ENCODE measurements at places on chromosomes 5 and 9.

GRCh38 chr5:91188755-91189154 is 194.4 kb downstream of the ARRDC3 start:
- no peak for DNase-seq

GRCh38 chr9:108382310-108382709 is 473.5 kb downstream of the ACTL7B start:
- DNase-seq, result no peak

DNA sequence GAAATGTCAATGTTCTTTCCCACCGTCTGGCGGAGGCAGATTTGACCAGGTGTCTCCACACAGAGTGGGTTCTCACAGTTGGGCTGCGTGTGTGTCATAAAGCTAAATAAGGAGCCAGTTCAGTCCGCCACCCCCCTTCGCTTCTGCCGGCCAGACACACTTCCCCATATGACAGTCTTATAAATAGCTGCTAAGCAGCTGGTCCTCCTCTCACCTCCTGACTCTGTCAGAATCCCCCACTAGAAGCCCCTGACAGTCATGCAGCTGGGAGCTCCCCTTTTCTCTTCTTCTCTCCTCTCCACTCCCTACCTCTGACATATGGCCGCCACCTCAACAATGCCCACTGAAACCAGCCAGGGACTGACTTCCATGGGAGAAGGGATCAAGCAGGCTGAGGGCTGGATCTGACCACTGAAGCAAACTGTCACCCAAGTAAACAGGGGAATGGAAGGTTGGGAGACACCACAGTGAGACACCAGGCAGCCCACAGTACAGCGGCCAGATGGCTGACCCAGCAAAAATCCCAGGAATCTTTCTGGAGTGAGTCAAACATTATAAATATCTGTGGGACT is 141.9 kb upstream of the EFNA5 start:
- DNase-seq, result no peak

DNA sequence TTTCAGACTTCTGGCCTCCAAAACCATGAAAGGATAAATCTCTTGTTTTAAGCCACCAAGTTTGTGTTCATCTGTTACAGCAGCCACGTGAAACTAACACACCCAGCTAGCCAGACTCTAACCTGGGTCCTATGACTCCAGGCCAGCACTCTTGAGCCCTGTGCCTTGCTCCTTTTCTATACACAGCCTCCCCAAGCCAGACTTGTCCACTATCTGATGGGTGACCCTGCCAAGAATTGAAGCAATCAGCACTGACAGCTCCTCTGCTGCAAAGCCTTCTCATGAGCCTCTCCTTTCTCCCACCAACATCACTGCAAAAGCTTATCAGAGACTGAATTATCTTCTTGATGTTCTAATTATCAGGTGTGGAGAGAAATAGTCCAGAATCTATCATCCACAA is 41.4 kb downstream of the SIL1 start:
- no peak for DNase-seq

- DNase-seq, result peak; percentile 42
Measured at GRCh38 chr9:135566552-135566951, 5.0 kb downstream of the PAEP start.

DNA sequence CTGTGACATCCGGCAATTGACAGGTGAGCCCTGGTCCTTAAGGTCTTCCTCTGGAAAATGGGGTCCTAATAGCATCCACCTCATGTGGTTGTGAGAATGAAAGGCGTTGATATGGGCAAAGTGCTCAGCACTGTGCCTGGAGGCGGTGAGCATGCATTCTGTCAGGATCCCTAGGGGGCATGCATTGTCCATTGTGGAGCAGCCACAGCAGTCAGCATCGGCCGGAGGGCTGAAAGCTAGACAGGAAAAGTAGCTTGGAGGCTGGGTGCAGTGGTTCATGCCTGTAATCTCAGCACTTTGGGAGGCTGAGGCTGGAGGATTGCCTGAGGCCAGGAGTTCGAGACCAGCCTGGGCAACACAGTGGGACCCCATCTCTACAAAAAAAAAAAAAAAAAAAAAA is 122.2 kb downstream of the LHX2 start:
- peak; percentile 33 for DNase-seq

- DNase-seq, result no peak
Measured at GRCh38 chr5:154482528-154483449, 4.8 kb upstream of the HAND1 start.

DNA sequence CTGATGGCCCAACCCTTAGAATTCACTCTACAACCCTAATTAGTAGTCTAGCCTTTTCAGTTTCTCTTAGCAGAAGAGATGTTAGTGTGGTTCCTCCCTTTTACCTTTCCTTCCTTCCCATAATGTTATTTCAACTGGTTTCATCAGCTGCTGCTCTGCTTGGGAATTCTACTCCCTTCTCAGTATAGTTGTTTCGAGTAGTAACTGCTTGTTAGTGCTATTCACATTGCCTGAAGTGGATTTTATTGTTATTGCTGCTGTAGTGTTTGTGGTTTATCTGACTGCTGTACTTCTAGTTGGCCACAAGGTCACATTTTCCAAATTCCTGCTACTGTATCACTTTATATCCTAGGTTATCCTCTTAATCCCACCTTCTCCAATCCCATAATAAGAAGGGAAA is 29.7 kb downstream of the SMIM15 start:
- DNase-seq, result no peak

DNA sequence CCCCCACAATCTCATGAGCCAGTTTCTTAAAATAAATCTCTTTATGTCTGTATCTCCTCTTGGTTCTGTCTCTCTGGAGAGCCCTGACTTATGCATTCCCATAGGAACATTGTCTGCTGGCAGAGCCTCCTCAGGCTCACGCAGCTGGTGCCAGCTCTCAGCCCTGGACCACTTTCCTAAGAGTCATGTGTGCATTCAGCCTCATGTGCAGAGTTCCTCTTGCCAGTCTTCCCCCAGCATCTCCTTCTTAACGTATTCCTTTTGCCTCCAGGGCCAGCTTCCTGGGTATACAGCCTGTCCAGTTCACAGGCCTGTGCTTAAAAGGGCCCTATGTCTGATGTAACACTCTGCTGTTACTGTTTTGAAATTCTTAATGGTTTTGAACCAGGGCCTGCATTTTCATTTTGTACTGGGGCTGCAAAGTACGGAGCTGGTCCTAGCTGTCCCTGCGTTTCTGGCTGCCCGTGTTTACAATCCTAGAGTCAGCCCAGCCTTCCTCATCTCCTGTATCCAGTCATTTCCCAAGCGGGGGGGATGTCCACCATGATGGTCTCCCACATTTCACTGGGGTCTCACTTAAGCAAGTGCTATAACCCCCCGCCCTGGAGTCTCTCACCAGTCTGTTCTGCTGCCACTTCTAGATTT is 18.1 kb downstream of the ANKRD33B start:
- DNase-seq, result no peak

Data from BE2C (cell line).